ENCODE measurements at places on chromosomes 3 and 15.

DNA sequence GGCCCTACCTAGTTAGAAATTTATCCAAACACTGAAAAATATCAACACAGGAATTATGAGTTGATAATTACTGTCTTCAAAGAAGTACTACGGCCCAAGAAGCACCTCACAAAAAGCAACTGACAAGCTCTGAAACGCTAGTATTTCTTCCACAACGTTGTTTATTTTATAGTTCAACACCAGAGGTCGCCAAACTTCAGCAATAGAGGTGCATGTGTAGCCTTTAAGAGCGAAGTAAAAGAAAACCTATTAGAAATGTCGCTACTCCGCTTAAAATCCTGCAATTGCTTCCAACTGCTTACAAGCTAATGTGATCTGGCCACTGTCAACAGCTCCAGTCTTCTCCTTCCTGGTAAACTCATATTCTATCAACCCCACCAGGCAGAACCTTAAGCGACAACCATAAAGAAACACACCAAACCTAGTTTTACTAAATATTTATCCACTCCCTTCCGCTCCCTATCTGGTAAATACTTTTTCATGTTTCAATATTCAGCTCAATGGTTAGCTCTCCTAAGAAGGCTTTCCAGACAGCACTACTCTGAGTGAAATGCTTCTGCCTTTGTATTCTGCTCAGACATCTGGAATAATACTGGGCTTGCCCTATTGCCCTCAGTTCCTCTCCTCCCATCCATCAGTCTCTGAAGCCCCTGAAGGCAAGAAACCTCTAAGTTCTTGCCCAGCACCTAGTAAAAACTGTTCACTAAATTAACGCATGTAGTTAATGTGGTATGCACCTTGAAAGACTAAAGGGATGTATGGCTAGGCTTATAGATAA is 110.2 kb downstream of the NR1I2 start:
- peak; percentile 76 for DNase-seq

DNA sequence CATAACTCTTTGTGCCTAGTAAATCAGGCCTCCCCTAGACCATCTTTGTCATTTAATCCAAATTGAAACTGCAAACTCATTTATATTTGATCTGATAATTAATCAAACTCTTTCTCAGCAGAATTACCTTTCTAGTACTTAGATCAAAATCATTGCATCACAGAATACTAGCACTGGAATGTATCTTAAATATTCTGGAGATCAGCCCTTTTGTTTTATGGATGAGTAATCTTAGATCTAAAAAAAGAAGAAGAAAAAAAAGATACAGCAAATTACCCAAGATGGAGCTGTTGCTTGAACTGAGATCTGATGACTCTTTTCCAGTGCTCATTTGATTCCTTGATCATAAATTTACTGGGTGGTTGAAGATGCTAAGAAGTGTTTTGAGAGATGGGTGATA is 47.9 kb downstream of the NAALADL2 start:
- no peak for DNase-seq

- DNase-seq: no peak
Measured at GRCh38 chr3:64961301-64961700, 273.5 kb upstream of the ADAMTS9 start.

DNA sequence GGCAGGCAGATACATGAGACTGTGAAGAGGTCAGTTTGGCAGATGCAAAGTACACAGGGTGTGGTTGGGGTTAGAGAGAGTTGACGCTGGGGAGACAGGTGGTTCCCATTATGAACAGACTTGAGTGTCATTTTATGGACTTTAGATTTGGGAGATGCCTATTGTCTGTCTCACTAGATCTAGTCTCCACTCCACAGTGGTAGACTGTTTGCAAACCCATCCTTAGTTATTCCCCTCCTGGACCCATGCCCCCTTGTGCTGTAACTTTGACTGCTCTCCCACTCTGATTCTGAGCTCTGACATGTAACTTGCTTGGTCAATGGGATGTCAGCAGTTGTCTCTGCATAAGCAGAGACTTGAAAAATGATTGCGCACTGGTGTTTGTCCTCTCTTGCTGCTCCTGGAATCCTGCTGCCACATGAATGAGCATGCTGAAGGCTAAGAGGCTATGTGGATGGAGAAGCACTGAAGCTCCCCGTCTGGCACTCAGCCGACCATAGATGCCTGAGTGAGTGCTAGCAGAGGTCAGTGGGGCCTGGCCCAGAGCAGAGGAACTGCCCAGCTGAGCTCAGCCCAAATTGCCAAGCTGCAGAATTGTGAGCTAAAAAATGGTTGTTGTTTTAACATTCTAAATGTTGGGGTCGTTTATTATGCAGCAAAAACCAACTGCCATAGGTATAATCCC is 88.2 kb downstream of the FAM43A start:
- no peak for DNase-seq

- DNase-seq: no peak
Measured at GRCh38 chr3:42094128-42094527, 3.0 kb downstream of the TRAK1 start.

GRCh38 chr3:129820587-129820986 is 72.9 kb downstream of the TMCC1 start:
- DNase-seq: no peak

DNA sequence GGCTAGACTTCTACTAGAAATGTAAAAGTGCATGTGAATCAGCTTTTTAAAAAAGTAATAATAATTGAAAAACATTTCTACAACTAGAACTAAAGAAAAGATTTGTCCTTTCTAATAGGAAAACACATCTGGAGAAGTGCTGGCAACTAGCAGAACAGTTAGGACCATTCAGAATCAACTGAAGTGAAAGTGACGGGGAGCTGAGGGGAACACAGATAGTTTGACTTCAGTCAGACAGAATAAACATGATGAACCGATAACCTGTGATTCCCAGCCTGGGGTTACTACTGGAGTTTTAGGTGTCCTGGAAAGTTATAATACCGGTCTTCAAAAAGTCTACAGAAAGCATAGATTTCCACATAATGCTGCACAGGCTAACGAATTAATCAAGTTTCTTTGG is 28.1 kb downstream of the OPA1 start:
- DNase-seq: no peak

GRCh38 chr3:182651461-182651860 is 141.8 kb upstream of the ATP11B start:
- DNase-seq: no peak

GRCh38 chr15:50246631-50247030 is 18.9 kb downstream of the HDC start:
- DNase-seq: no peak

GRCh38 chr3:109532257-109533216 is 195.2 kb upstream of the DPPA4 start:
- peak; percentile 77 for DNase-seq

Data from Kasumi-1 (cell line).